ENCODE measurements at places on chromosomes 2 and 18. TPM values are rescaled to one million over a fixed set of nuclear protein-coding genes. Genes with fewer than 3 reads are reported as not detected.

DNA sequence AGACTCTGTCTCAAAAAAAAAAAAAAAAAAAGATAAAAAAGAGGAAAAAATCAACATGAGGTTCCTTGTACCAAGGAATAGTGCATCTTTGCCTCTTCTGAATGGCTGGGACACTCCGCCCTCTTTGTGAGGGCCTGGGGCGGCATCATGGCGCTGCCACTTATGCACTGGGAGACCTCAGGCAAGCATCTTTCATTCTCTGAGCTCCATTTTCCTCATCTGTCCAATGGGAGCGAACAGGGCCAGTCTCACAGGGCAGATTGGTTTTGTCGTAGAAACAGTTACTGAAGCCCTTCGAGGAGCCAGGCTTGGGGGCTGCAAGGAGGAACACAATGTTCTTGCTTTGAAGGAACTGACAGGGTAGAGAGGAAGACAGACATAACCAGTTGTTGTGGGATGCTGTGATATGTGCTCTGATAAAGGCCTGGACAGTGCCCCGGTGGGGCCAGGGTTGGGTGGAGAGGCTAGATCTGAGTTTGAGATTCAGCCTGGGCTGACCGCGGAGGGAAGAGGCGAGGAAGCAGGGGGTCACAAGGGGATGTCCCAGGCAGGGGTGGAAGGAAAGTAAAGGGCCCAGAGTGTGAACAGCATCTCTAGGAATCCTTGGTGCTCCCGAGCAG lies 14.1 kb downstream of the ZFP36L2 start:
- no peak for DNase-seq

FAM237A gene
- not detected for total RNA-seq

GRCh38 chr2:175366815-175367214 lies 185.3 kb upstream of the ATP5MC3 start:
- DNase-seq: no peak

MPV17 gene
- total RNA-seq: 53.5 TPM

EML6 gene
- 0.89 TPM for total RNA-seq

ADGRF3 gene
- total RNA-seq: not detected

DNA sequence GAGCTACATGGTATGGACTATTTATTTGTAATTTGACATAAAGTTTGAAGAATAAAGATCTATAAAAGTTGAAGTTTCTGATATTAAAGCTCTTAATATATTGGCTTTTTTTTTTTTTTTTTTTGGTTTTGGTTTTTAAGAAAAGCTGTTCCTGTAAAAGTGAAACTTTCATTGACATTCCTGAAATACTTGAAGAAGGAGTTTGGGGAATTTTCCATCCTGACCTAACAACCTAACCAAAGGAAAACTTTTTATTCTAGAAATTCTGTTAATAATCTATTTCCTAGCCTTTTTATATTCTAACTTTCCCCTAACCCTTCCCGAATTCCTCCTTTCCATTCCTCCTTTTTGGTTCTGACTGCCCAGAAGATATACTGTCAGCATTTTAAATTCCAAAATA lies 83.7 kb downstream of the ACSL3 start:
- DNase-seq: no peak

- DNase-seq: no peak
Observed at GRCh38 chr18:78422336-78422735, 557.3 kb upstream of the SALL3 start.

DNA sequence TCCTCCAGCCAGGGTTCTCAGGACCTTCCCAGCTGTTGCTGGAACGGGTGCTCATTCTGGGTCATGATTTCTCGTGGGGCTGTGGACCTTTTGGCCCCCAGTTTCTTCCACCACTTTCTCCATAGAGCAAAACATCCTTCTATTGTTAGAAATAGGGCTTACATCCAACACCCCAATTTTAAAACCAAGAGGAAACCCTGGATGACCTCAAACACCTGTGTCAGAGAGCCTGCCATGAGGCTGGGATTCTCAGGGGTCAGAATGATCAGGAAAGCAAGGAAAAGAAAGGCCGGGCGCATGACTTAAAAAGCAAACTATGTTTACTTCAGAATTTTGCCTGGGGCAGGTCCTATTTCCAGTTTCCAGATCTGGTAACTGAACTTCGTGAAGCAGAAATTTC lies 307.9 kb upstream of the MEIS1 start:
- DNase-seq: no peak

DNA sequence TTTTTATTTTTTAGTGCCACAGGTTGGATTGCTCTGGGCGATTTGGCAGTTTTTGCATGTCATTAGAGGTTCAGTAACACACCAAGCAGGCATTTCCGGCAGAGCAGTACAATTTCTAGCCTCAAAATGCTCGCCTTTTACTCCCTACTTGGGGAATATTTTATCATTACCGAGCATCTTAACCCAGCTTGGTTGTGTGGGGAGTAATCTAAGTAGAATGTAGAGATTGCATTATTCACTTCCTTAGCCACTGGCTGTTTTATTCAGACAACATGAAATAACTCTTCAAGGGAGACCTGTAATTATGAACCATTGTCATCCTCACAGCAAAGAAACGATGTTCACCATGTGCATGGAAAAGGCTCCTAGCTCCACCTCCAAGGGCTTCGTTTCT lies 13.1 kb downstream of the GRP start:
- DNase-seq: no peak

- DNase-seq: no peak
Observed at GRCh38 chr2:158197940-158198339, 96.3 kb downstream of the UPP2 start.

CD8B gene
- total RNA-seq: 1.1 TPM

All from sciatic nerve (tissue), 2 donors.